ENCODE measurements at places on chromosomes 12 and 14.
A peak's percentile ranks its signal among the peaks of the same experiment; 100 is the strongest.

DNA sequence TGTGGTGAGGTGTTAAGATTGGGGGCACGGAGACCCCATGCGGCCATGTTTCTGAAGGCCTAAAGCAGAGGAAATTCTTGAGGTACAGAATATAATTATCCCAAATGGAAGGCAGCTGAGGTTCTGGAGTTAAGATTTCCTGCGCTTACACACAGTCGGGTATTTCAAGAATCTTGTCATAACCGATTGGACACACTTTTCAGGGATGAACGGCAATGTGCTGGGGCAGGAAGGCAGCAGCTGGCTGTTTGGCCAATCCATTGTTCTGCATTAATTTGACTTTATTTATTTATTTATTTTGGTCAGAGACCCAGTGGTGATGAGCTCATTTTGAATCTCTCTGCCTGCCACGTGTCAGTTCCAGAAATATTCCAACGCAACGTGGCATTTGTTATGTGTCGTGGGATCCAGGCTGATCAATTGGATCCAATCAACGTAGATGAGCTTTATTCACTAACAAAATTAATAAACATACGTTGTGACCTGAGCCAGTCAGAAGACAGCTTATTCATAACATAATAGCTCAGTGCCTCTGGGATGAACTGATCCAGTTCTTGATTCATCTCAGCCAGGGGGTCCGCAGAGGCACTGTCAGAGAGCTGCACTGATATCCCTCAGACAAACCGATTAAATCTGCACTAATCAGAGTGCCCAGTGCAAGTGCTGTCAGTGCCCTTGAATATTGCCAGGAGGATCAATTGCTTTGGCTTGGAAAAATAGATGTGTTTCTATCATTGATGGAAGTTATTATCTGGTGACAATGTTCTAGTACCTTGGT is 181.0 kb downstream of the KTN1 start:
- DNase-seq, result no peak

DNA sequence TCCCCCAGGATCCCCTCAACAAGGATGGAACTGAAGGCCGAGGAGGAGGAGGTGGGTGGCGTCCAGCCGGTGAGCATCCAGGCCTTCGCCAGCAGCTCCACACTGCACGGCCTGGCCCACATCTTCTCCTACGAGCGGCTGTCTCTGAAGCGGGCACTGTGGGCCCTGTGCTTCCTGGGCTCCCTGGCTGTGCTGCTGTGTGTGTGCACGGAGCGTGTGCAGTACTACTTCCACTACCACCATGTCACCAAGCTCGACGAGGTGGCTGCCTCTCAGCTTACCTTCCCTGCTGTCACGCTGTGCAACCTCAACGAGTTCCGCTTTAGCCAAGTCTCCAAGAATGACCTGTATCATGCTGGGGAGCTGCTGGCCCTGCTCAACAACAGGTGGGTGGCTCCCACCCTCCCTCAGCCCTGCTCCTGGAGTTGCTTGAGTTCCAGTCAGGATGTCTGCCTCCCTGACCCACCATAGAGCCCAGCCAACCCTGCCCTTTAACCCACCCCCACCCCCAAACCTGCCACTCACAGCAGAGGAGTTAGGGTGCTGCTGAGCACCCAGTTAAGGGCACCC is 1.4 kb downstream of the ASIC1 start:
- DNase-seq, result no peak

DNA sequence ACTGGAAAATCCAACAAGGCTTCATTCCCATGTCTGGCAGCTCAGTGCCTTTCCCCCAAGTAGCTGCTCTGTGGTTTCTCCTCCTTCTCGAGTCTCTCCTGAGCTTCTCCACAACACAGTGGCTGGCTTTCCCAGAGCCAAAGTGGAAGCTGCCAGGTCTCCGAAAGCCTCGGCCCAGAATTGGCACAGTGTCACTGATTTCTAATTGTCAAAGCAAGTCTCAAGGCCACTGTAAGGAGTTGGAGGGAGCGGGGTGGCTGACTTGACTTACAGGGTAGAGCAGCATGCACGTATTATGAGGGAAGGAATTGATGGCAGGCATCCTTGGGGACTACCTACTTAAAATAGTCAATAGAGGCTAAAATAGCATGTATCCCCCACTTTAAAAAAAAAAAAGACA is 6.7 kb upstream of the CPNE8 start:
- no peak for DNase-seq

DNA sequence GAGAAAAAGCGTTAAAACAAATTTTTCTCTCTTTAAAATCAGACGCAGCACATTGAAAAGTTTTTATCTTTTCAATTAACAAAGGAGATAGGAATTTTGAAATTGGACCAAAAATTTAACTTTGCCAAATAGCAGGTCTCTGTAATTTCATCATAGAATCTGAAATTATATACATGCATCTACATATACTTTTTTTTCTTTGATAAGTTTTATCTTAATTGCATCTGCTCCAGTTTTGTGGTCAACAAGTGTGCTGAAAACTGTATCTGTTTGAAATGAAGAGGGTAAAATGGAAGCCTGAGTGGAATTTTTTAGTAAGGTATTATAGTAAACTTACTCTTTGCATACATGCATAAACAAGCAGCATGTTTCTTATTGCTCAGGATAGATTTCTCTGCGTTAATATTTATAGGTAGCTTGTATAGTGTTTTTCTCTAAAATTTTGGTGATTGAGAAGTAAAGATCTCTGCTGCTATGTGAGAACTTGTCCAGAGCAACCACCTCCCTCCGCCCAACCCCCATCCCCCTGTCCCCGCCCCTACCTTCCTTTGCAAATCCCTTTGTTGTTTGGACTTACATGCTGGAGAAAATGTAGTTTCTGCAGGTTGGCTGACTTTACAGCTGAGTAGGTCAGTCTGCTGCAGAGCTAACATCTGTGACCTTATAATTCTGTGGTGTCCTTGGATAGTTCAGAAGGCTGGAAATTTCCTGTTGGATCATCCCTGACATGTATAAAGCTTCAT is 64.6 kb downstream of the VRK1 start:
- no peak for DNase-seq

DNA sequence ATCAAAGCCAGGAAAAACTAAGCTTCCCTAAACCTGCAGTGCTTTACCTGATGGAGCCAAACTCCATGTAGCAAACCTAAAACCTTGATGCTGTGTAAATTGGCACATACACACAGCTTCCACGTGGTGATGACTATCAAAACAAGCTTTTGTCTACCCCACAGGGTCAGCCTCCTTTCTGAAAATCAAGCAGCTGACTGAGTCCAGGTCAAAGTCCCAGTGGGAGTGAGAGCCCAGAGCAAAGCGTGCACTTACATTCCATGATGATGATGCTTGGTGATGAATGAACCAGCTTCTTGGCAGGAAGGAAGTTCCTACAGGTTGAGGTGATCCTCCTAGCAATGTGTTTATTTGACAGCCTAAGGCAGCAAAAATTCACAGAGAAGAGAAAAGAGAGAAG is 630.0 kb upstream of the TBX3 start:
- no peak for DNase-seq

DNA sequence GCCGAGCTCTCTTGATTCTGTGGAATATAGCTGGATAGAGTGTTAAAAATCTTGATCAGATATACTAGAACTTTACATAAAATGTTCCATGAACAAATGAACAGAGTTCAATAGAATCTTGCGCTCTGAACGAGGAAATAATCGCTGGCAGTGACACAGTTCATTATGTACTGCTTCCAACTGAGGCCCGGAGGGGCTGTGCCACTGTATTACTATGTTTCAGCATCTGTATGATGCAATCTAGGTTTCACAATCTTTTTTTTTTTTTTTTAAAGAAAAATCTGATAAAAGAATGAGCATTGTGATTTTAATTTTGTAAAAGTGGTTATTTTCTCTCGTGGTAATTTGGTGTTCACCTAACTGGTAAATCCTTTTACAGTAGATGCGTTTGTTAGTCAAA is 77.2 kb downstream of the FERMT2 start:
- no peak for DNase-seq

GRCh38 chr12:108722463-108722862 is 8.9 kb downstream of the CORO1C start:
- no peak for DNase-seq

GRCh38 chr14:92635896-92636295 is 112.5 kb downstream of the LGMN start:
- DNase-seq, result no peak

DNA sequence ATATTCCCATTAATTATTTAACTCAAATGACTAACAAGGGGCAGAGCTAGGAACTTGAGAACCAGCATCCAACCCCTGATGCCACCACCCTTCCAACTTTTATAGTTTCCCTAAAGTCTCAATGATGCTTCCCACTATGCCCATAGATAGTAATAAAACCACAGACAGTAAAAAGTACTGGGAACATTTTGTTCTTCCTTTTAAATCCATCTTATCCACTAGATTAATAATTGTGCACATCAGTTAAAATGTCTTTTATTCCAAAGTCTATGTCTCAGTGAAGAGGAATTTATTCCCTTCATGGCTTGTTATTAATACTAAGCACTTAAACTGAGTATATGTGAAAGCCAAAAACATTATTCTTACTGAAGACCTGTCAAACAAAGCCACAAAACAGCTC is 45.8 kb downstream of the SINHCAF start:
- DNase-seq, result no peak

DNA sequence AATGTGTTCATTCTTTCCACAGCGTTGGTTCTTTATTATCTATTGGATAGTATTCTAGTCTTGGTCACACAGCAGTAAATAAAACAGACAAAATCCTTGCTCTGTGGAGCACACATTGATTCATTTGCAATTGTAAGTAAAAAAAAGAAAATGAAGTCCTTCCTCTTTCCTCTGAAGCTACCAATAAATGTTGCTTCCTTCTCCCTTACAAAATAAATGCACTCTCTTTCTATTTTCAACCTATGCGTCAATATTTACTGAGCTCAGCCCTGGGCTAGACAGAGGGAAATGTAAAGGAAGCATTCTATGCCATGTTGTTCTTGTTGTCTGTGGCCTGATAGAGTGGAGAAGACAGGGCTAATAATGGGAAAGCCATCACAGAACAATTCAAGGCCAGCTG is 2.9 kb downstream of the ABHD12B start:
- DNase-seq, result no peak

DNA sequence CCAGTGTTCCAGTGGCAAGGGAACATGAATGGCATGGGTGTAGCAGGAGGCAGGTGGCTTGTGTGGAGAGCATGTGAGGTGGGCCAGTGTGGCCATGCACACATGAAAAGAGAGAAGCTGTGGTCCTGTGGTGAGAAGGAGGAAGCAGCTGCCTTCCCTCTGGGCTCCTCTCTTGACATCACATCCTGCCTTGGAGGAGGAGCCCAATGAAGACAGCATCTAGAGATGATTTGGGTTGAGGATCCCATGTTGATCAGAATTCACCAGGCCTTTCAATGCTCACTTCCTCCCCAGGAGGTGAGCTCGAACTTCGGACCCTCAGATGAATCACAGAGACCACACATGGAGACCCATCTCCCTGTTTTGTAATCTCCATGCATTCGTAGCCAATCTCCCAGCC is 82.6 kb downstream of the LRRC74A start:
- DNase-seq, result no peak

GRCh38 chr14:22739423-22739822 is 27.1 kb upstream of the OXA1L start:
- no peak for DNase-seq

GRCh38 chr14:99645545-99646505 is 896 bp downstream of the HHIPL1 start:
- no peak for DNase-seq

GRCh38 chr14:71361336-71361735 is 454.1 kb downstream of the PCNX1 start:
- no peak for DNase-seq

- no peak for DNase-seq
Observed at GRCh38 chr12:29256598-29256997, 107.5 kb downstream of the FAR2 start.

GRCh38 chr12:26124446-26125399 is at the start of gene BHLHE41:
Gene BHLHE41, minus strand, starts transcription at chr12:26125037. Its CDS starts 258 bp downstream, at chr12:26124779.
- no peak for DNase-seq

DNA sequence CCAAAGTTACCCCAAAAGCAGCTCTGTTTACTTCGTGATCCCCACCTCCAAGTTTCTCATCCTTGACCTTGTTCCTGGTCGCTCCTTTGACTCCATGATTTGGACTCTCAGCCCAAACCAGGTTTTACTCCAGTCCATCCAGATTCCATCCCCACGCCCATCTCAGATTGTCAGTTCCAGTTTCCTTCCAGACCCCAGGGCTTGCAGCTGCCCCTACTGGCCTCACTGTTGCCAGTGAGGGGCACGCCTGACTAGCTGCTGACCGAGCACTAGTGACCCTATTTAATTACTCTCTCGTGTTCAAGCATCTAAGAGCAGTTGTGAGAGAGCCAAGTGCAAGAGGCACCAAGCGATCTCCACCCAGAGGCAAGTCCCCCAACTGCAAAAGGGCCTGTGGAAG is 155.1 kb upstream of the FUT8 start:
- DNase-seq, result no peak

GRCh38 chr14:42535397-42535796 is 928.7 kb downstream of the LRFN5 start:
- no peak for DNase-seq

DNA sequence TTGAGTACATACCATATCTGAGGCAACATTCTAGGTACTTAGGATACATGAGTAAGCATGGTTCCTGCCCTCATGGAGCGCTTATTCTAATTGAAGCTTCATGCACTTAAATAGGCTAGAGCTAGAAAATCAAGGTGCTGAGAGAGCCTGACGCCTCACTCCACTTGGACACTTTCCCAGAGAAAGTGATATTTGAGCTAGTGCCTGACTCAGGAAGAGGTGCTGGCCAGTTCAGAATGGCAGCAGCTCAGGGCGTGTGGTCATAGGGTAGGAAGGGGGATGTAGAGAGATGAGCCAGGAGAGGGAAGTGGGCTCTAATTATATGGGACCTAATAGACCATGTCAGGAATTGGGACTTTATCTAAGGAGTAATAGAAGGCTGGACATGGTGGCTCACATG is 33.3 kb downstream of the TULP3 start:
- DNase-seq, result no peak

DNA sequence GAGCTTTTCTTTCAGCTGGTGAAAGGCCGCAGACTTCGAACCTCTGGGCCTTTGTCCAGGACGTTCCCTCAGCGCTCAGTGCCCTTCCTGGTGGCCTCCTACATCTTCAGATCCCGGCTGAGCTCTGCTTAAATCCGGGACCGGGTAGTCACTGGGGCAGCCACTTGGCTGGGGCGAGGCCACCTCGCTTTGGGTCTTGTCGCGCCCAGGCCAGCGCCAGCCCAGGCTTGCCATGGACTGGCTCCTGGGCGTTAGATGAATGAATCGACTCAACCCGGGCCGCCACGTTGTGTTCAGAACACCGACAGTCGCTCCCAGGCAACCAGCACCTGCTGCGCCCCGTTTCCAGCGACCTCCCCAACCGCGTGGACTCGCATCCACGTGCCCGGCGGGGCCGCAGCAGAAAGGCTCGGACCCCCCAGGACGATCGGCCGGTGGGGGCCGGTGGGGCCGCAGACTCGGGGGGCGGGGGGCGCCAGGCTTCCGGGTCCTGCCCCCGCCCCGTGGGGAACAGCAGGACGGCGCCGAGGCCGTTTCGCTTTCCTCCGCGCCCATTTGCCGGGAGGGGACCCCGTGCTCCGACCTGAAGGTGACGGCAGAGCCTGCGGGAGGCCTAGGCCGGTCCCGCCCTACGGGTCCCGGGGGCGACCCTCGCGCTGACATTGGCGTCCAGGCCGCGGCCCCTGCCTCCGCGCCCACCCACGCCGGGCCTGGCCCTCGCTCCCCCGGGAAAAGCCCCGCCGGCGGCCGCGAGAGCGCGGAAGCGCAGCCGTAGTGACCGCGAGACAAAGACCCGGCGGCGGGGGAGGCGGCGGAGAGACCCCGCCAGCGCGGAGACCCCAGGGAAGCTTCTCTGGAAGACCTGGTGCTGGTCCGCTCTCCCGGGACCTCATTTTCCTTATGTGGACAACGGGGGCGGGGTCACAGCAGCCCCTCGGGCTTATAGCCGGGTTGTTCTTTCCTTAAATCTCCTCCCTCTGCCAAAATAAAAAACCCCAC is 37.3 kb upstream of the RCOR1 start:
- DNase-seq, result peak; percentile 30

Measured in stimulated activated CD8-positive, alpha-beta memory T cell treated with anti-CD3 and anti-CD28 coated beads, Interleukin-7, amount 100 ng/mL, for 1 hour (primary cell).